ENCODE measurements at places on chromosomes 7 and 10.
A peak's percentile ranks its signal among the peaks of the same experiment; 100 is the strongest.

- DNase-seq: no peak
Measured at GRCh38 chr7:157983502-157984422, 603.9 kb downstream of the PTPRN2 start.

GRCh38 chr7:114086537-114086913 lies 167.7 kb upstream of the PPP1R3A start:
- peak; percentile 5 for DNase-seq

DNA sequence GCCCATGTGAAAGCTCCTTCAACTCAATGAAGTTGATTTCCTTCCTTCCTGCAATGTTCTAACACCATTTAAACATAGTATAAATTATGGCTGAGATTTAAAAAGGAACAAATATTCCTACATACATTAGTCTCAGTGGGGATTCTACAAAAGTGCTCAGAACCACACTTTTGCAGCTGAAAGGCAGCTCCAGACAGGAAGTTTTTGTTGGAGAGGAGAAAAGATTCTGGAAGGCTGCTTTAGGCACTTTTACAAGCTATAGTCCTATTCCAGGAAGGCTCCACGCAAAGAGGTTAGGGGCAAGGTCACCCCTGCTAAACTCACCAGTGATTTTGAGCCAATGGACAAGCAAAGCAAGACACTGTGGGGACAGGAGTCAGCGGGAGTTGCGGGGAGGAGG lies 179.2 kb upstream of the CDCA7L start:
- no peak for DNase-seq

DNA sequence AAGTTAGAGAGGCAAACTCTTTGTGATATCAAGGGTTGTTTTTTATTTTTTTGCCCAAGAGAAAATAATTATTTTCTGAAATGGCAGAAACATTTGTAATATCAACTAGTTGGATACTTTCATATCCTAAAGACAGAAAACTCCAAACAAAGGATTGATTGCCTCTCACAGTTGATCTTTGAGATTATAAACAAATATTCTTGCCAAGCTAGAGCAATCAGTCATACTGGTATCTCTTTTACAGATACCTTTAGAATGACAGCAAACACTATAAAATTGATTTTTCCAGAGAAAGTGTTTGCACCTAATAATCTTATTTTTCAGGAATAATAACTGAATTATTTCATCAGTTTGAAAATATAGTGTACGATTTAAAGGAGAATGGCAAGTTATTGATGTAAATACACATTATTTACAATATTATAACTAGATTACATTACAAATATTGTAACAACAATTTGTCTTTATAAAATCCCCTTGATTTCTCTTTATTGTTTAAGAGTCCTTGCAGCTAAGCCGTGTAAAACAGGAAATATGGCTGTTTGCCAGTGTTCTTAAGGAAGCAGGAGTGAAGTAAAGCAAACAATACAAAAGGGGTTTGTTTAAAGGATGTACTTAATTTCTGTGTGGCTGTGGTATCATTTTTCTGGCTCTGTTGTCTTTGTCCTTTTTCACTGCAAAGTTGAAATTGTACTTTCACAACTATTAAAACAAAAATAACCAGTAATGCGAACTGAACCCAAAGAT lies 58.4 kb downstream of the MAPK8 start:
- peak; percentile 73 for DNase-seq

- no peak for DNase-seq
Measured at GRCh38 chr10:3260066-3260834, 87.7 kb upstream of the PITRM1 start.

- DNase-seq: no peak
Measured at GRCh38 chr7:155453296-155454182, 4.4 kb upstream of the EN2 start.

DNA sequence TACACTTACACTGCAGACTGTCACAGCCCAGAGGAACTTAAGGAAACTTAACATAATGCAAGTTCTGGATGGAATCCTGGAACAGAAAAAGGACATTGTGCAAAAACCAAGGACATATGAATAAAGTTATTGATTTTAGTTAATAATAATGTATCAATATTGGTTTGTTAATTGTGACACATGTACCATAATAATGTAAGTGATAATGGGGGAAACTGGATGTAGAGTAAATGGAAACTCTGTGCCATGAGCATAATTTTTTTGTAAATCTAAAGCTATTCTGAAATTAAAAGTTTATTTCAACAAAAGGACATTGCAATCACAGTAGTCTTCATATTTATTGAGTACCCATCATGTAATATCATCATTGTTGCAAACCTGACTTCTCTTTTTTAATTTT lies 107.2 kb downstream of the VTI1A start:
- no peak for DNase-seq

DNA sequence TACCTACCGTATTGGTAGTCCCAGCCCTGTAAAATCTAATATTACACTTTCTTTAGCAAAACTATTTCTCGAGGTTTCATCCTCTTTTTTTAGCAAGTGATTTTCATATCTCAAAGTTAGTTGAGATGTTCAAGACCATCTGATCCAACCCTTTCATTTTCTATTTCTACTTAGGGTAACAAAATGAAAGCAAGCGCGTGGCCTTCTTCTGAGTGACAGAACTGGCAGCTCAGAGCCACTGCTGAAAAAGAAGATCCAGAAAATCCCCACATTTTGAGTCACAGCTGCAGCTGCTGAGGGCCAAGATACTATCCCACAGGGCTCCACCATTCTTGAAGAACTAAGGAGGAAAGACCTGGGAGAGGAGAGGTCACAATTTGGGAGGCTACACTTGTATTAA lies 24.8 kb upstream of the ZNF800 start:
- no peak for DNase-seq

DNA sequence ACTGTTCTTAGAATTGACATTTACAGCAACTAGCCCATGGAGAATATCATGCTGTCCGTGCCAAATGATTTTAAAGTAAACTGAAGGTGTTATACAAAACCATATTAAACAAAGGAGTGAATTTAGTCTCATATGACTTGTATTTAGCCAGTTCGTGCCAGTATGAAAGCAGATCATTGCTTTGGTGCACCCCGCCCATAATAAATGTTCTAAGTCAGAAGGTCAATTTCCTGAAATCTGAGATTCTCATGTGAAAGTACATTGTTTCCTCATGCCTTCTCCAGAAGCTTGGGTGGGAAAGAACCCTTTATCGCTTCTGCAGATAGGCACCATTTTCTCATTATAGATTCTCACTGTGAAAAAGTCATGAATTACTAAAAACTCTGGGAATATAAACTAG lies 106.4 kb downstream of the CAMK1D start:
- no peak for DNase-seq

DNA sequence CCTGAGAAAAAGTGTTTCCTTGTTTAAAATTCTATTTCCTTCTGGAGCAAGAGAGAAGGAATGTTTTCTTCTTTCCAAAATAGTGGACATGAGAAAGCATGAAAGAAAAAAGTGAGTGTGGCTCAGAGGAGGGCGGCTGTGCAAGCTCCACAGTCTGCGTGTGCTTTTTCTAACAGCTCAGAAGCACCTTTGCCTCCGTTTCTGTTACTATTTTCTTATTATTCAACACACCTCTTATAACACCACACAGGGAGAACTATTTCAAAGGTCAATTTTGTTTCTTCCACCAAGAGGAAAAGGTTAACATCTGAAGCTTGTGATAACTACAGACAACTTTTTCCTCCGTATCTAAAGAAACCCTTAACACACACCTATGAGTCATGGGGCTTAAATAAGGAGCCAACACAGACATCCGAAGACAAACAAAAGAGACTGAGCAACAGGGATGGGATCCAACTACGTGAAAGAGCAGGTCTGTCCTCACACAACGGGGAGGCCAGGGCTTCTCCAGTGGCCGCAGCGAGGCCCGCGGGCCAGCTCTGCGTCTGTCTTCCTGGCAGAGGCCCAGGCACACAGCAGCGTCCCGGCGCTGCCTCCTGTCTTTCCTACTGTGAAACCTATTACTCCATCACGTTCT lies 36.2 kb upstream of the NCAPG2 start:
- no peak for DNase-seq

GRCh38 chr10:129954492-129955315 lies 9.4 kb downstream of the EBF3 start:
- DNase-seq: no peak

GRCh38 chr10:114638821-114639625 lies 19.1 kb downstream of the ABLIM1 start:
- DNase-seq: peak; percentile 81

- no peak for DNase-seq
Measured at GRCh38 chr10:47383261-47384147, 589 bp downstream of the ZNF488 start.

DNA sequence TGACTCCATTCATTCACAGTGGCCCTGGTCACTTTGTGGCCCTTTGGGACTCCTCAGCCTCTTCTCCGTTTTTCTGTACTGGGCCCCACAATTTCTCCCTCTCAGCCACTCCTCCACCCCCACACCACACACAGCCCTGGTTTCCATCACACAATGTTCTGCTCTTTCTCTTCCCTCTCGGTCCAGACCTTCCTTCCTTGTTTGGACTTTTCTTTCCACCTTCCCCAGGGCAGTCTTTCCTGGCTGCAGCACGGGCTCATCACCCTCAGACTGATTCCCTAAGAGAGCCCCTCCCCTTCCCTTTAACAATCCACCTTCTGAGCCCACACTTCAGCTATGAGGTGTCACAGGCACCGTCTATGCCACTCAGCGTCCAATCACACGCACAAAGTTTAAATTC lies 25.7 kb downstream of the CPXM2 start:
- DNase-seq: no peak

DNA sequence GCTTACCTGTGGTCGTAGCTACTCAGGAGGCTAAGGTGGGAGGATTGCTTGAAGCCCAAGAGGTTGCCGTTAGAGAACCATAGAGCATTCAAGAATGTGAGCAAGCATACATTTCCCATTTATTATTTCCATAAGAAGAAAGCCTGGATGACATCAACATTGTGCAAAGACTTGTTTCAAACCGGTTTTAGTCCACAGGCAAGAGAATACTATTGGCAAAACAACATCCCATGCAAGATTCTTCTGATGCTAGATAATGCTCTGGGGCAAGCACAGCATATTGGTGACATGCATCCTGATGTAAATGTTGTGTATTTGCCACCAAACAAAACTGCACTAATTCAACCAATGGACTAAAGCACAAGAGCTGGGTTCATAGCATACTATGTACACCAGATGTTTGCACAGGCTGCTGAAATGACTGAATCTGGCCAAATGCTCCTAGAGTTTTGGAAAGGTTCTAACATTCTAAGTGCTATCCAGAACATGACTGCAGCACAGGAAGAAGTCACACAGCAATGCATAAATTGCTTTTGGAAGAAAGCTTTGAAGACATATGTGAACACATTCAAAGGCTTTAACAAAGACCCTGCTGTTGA lies 42.6 kb downstream of the OTUD1 start:
- no peak for DNase-seq

GRCh38 chr7:130956417-130957136 lies 222.6 kb upstream of the KLF14 start:
- DNase-seq: no peak

- peak; percentile 16 for DNase-seq
Measured at GRCh38 chr7:33129806-33130153, 416 bp downstream of the BBS9 start.

DNA sequence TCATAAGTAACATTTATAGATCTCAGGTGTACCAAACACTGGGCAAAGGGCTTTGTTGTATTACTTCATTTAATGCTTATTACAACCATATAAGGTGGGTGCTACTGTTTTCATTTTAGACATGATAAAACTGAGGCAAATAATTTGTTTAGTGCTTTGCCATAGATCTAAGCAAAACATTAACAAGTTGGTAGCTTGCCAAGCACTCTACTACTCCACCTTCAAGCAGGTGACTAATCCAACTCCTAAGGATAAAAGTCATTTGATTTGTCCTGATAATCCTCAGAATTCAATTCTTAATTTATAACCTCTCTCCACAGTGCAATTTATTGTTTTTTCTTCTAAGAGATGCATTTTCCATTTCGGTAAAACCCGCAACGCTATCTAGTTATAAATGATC lies 646.4 kb downstream of the GRM8 start:
- no peak for DNase-seq

GRCh38 chr10:79059859-79060379 lies 8.8 kb upstream of the ZMIZ1 start:
- DNase-seq: no peak

DNA sequence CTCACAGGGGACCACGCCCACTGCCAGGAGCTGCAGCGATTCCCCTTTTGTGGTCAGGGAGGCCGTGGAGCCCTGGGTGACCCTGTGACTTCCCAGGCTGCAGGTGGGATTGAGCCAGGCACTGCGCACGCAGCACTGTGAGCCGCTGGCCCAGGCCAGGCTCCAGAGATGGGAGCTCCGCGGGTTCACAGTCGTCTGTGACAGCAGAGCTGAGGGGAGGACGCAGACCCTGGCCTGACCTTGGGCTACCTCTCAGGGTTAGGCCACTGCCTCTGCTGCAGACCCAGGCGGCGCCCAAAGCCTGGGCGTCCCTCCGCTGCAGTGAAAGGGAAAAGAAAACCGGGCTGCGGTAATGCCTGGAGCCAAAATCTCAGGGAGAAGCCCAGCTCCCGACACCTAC lies 107.5 kb upstream of the GPR26 start:
- DNase-seq: no peak

GRCh38 chr7:133040674-133041073 lies 41.2 kb downstream of the CHCHD3 start:
- DNase-seq: no peak

DNA sequence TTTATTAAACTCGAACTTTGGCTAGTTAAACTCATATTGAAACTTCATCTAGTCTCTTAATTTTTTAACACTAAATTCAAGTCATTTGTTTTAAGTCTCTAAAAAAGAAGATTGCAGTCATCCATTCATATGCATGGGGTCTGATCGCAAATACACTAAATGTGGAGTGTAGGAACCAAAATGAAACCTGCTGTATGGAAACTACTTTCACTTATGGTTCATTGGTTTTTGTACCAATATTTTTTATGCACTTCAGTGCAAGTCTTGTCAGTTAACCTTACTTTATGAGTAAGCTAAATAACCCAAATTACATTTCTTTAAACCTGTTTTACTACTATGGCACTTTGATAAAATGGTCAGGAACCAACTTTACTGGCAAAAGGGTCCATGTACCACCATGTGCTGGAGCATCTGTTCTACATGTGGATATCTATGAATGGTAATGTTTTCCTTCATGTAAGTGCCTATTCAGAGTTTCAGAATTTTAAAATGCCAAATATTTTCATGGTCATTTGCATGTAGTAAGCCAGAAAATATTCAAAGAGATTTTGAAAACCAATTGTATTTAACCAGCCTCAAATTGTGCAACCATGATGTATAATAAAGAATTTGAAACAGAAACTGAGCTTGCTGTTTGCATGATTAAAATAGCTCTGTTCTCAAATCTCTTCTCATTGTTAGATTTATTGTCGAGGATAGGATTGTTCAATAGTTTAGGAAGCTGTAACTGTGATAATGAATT lies 7.6 kb upstream of the SUPV3L1 start:
- DNase-seq: no peak

- no peak for DNase-seq
Measured at GRCh38 chr7:159142199-159142598, 2.5 kb downstream of the VIPR2 start.

GRCh38 chr10:110387983-110388686 lies 83.4 kb upstream of the SMNDC1 start:
- DNase-seq: no peak

Measured in hematopoietic multipotent progenitor cell treated with erythropoietin and hydrocortisone succinate and interleukin-3 and kit ligand, for 6 days (in vitro differentiated cells).